ENCODE measurements at places on chromosomes 2 and 18.

DNA sequence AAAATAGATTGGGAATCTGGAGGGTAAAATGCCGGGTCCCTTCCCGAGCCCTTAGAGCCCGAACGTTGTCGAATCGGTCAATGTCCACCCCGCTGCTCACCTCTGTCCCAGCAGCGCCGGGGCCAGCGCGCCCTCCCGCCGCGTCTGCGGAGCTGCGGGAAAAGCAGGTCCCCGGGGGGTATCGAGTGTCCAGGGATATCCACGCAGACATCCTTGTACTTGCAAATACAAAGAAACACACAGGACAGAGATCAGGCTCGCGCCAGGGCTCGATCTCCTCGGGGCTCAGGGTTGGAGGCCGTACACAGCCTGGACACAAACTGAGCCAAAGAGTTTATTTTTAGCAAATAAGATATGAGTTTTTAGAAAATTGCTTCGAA is 2.3 kb upstream of the GATA6 start:
- DNase-seq: no peak

- no peak for DNase-seq
Observed at GRCh38 chr18:79169958-79170555, 100.9 kb downstream of the ATP9B start.

- no peak for DNase-seq
Observed at GRCh38 chr2:122203523-122203922, 448.1 kb downstream of the TSN start.

GRCh38 chr2:204888222-204888621 is 342.9 kb downstream of the PARD3B start:
- no peak for DNase-seq

GRCh38 chr2:188668017-188668680 is 306.0 kb upstream of the COL3A1 start:
- no peak for DNase-seq

DNA sequence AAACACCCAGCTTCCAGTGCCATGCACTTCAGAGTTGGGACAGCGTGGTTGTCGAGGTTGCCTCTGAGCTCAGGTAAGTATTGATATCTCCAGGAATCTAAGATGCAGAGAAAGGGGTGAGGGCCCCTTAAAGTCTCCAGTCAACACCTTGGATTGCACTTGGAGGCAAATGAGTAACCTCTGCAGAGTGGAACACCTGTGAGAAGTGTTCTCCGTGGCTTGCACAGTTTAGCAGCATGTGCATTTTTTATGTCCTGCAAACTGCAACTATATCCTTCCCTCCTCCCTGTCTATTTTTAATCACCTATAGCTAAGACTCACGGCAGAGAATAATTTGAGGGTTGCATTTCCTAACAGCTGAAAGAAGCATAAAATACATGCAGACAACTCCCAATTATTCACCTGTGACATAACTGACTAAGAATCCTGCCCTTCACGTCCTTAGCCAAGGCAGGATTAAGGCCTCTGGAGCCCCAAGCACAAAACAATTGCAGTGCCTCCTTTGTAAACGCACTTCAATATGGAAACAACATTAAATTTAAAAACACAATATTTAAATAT is 1.6 kb upstream of the ZNF385B start:
- DNase-seq: no peak

DNA sequence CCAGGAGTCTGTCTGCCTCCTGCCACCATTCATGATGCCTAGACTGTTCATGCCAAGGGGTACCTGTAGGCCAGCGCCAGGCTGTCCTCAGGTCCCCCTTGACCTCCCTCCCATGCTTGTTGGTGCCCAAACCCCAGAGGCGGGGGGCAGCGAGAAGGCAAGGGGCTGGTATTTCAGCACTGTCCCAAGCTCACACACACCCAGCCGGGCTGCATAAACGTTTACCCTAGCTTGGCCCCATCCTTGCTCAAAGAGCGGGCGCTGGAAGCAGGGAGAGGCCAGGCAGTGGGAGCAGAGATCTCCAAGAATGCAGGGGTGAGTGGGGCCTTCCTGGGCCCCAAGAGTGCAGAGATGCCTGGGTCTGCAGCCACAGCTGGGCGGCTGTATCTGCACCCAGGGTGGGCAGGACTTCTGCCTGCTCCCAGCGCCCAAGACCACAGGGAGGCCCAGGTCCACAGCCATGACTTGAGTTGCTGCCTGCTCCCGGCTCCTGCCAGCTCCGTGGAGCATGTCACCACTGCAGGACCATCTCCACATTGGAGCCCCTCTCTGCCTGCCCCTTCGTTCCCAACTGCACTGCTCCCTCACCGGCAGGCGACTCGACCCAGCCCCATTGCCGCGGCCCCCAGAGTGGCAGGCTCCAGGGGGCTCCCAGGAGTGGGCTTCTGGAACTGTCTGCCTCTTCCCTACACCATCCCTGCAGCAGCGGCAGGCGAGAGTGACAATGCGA is 616.6 kb downstream of the METTL4 start:
- no peak for DNase-seq

DNA sequence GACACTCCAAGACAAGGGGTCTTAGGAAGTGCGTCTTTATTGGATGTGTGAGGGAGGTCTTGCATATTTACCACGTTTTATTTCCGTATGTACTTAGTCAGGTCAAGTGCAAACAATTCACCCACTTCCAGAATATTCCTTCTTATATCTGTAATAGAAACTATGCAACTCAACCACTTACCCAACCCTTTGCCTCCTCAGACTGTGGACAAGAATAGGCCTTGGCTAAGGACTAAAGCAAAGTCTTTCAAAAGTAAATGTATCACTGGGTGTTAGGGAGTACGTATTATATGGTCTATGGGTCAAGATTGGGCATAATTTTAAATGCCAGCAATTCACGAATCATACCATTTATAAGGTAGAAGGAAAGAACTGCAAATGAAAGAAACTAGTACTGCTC is 484.8 kb downstream of the MBD2 start:
- no peak for DNase-seq

DNA sequence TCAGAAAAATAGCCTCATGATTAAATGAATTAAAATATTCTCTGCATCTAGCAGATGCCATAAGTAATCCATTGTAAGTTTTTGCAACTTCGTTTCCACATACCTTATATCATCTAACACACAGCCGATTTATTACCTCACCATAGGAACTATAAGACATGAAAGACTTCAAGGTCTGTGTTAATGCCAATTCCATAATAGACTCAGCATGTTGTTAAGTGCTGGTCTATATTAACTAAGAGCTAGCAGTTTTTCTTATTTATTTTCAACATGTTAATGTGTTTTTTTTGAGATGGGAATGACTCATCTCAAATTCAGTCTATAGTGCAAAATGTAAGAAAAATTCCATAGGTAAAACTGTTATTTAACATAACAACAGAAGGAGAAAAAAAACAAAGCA is 243.9 kb upstream of the GULP1 start:
- DNase-seq: no peak

DNA sequence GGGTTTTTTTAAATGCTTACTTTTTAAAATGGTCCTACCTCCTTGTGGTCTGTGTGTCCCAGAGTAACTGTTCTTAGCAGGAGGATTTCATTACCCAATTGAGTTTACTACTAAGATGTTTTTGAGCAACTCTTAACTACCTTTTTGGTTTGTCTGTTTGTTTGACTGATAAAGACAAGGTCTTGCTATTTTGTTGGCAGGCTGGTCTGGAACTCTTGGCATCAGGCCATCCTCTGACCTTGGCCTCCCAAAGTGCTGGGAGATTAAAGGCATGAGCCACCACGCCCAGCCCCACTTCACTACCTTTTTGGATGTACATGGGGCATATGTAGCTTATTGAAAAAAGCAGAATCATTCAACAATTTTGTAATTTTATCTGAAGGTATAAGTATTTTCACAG is 14.9 kb downstream of the MRPS9 start:
- no peak for DNase-seq

GRCh38 chr2:111898703-111899514 is 502 bp downstream of the MERTK start:
- no peak for DNase-seq
